ENCODE measurements at places on chromosomes 13 and 19.

- H3K27ac ChIP-seq: no peak overlapping the region
- H3K4me1 ChIP-seq: no peaks in the 10 kb centered on the region
- no peaks in the 10 kb centered on the region for H3K27me3 ChIP-seq
- no peak for DNase-seq
- no peaks in the 10 kb centered on the region for H3K36me3 ChIP-seq
These were observed 6.7 kb downstream of the CEACAM4 start for GRCh38 chr19:41620171-41620570.

DNA sequence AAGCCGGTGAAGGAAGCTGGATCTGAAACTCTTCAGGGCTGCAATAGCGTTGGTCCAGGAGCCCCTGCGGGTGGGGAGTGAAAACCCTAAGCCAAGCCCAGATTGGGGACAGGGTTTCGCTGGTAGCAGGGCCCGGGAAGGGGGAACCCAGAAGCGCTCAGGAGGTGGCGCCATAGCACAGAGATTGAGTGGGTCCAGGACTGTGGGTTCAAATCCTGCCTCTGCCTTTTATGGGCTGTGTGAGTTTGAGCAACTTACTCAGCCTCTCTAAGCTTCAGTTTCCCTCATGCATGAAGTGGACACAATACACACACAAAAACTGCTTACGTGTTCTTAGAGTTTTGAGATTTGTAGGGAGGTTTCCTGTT is 8.3 kb upstream of the SYCN start:
- peak; percentile 88 for DNase-seq
- no peaks in the 10 kb centered on the region for H3K36me3 ChIP-seq
- H3K4me1 ChIP-seq: no peaks in the 10 kb centered on the region

DNA sequence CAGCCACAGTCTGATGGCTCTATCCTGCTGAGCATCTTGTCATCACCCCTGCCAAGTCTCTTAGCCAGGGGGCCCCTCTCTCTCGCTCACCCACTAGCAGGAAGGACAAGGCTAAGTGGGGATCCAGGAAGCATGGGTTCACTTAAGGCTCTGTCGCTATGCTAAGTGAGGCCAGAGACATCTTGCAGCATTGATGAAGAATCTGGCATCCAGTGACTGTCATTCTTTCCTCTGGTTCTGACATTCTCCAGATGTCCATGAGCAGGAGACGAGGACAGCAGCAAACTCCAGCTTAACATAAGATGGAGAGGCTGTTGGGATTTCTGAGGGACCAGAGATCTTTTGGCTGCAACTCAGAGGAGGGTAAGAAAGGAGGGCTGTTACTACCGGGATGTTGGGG is 230.2 kb downstream of the TSHZ3 start:
- no peak for DNase-seq
- no peaks in the 10 kb centered on the region for H3K4me1 ChIP-seq
- H3K27ac ChIP-seq: no peak overlapping the region

- H3K36me3 ChIP-seq: peaks cover 13% of the 10 kb centered on the region
- H3K27ac ChIP-seq: no peak overlapping the region
- H3K27me3 ChIP-seq: peaks cover 9% of the 10 kb centered on the region
- no peaks in the 10 kb centered on the region for H3K4me1 ChIP-seq
These were observed 7.0 kb downstream of the DCAF15 start for GRCh38 chr19:13959141-13959961.

DNA sequence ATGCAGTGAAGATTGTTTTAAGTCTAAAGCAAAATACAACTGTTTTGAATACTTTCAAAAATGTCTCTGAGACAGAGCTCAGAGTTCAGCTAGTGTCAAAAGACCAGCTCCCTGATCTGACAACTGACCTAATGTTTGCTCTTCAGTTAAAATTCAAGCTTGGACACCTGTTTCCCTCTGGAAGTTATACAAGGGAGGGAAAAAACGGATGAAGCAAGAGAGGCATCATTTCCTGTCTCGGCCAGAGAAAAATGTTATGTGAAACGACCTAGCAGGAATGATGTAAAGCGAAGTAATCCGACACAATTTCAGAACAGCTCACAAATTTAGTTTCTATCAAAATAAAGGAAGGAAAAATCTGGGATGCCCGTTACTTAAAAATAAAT is 59.4 kb downstream of the ZAR1L start:
- no peaks in the 10 kb centered on the region for H3K4me1 ChIP-seq
- H3K36me3 ChIP-seq: no peaks in the 10 kb centered on the region
- no peak overlapping the region for H3K4me3 ChIP-seq
- no peaks in the 10 kb centered on the region for H3K27me3 ChIP-seq
- H3K27ac ChIP-seq: no peak overlapping the region

DNA sequence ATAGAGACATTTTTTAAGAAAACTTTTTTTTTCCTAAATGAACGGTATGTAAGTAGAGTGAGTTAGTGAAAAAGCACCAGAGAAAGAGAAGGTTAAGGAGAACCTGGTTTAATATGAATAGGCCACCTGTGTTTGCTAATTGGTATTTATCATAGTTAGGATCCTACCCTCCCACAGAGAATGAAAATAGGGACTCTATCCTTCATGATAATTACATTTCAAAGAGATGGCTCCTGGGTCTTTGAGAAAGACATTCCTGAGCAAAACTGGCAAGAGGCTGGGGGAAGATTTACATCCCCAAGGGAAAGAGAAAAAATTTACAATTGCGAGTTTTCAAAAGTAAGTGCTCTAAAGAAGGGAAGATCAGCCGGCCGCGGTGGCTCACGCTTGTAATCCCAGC is 1284.5 kb downstream of the SLITRK1 start:
- H3K4me1 ChIP-seq: 0 out of 2 replicates have a peak, but pooled peaks cover 3% of the 10 kb centered on the region
- H3K27ac ChIP-seq: no peak overlapping the region
- no peak overlapping the region for H3K4me3 ChIP-seq
- peaks cover 85% of the 10 kb centered on the region for H3K27me3 ChIP-seq
- DNase-seq: peak; percentile 77

- no peak overlapping the region for H3K27ac ChIP-seq
- H3K27me3 ChIP-seq: no peaks in the 10 kb centered on the region
- H3K4me1 ChIP-seq: no peaks in the 10 kb centered on the region
These were observed 336.5 kb downstream of the FOXO1 start for GRCh38 chr13:40329781-40330485.

GRCh38 chr13:40665126-40666044 is 1.1 kb downstream of the FOXO1 start:
- no peak overlapping the region for H3K27ac ChIP-seq
- DNase-seq: peak; percentile 47
- H3K27me3 ChIP-seq: no peaks in the 10 kb centered on the region
- H3K4me1 ChIP-seq: peaks cover 54% of the 10 kb centered on the region
- no peaks in the 10 kb centered on the region for H3K36me3 ChIP-seq

- H3K27ac ChIP-seq: no peak overlapping the region
- no peaks in the 10 kb centered on the region for H3K4me1 ChIP-seq
- no peak overlapping the region for H3K4me3 ChIP-seq
- H3K36me3 ChIP-seq: no peaks in the 10 kb centered on the region
- no peak for DNase-seq
These were observed 213.9 kb upstream of the SERP2 start for GRCh38 chr13:44159633-44160279.

- DNase-seq: peak; percentile 39
- H3K27me3 ChIP-seq: no peaks in the 10 kb centered on the region
- H3K27ac ChIP-seq: no peak overlapping the region
- peaks cover 12% of the 10 kb centered on the region for H3K4me1 ChIP-seq
These were observed 331.8 kb upstream of the KLF12 start for GRCh38 chr13:74466020-74466419.

GRCh38 chr19:30064348-30064699 is 122.3 kb downstream of the URI1 start:
- H3K36me3 ChIP-seq: no peaks in the 10 kb centered on the region
- no peak for DNase-seq
- H3K4me3 ChIP-seq: no peak overlapping the region
- no peaks in the 10 kb centered on the region for H3K4me1 ChIP-seq
- H3K27ac ChIP-seq: no peak overlapping the region

- no peaks in the 10 kb centered on the region for H3K4me1 ChIP-seq
- no peak overlapping the region for H3K4me3 ChIP-seq
- no peak overlapping the region for H3K27ac ChIP-seq
- H3K36me3 ChIP-seq: no peaks in the 10 kb centered on the region
These were observed 2139.9 kb downstream of the PCDH9 start for GRCh38 chr13:65090186-65090585.

DNA sequence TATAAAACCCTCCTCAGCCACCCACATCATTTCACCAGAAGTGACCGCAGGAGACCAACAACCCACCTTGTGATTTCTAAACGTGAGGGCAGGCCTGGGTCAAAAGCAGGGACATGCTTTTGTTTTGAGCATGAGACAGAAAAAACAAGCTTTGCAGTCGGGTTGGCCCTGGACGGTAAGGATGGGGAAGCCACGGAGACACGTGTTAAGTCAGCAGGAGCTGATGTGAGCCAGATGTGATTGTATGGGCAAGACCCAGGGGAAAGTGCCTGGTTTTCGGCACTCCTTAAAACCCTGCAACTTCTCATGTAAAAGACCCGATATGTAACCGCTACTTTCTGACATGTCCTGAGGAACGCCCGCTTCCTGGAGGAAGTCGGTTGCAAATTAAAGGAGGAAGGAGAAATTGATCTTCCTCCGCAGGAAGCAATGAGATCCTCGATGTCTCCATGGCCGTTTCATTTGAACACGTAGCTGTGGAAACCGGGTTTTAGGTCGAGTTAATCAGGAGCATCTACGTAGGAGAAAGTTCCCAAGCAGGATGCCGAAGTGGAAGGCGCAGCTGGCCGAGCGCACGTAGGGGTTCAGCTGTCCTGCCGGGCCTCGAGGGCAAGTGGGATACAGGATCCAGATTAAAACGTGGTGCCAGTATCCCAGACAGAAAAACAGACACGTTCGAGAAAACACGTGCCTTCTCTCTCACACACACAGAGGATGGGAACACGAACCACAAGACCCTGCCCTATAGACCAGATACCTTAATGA is 40.5 kb upstream of the POMP start:
- no peaks in the 10 kb centered on the region for H3K4me1 ChIP-seq
- no peak overlapping the region for H3K4me3 ChIP-seq
- no peaks in the 10 kb centered on the region for H3K36me3 ChIP-seq

- no peak overlapping the region for H3K27ac ChIP-seq
- peaks cover 8% of the 10 kb centered on the region for H3K27me3 ChIP-seq
- peaks cover 3% of the 10 kb centered on the region for H3K4me1 ChIP-seq
- no peak overlapping the region for H3K4me3 ChIP-seq
- no peaks in the 10 kb centered on the region for H3K36me3 ChIP-seq
- DNase-seq: no peak
These were observed 19.6 kb upstream of the FAM124A start for GRCh38 chr13:51202477-51203046.

DNA sequence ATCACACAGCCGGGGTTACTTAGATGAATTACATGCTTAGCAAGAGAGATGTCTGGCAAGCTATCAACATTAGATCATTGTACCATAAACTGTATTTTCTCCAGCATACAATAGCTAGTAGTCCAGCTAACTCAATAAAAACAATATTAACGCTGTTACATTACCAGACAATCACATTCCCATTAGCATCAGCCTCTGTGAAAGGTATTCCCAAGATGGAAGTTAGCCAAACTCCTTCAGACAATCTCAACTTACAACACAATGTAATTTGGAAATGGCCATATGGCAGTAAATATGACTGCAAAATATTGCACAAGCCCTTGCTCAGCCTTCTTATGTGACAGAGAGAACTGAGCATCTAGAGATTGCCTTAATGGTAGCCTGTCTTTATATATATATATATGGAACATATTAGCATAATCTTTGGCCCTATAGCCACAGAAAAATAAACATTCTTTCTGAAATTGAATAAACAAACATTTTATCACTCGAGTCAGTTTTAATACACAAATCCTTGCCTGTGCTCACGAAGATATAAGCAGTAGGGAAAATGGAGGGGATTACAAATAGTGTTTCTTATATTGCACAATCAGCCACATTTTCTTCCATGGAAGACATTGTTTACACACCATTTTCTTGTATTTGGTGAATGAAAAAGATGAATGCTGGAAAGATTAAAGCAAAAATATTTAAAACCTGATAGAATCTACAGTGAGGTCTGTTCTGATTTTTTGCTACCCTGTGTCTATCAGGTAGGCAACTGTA is 1060.5 kb downstream of the DIAPH3 start:
- no peak overlapping the region for H3K4me3 ChIP-seq
- H3K4me1 ChIP-seq: no peaks in the 10 kb centered on the region
- H3K27me3 ChIP-seq: no peaks in the 10 kb centered on the region
- no peaks in the 10 kb centered on the region for H3K36me3 ChIP-seq
- H3K27ac ChIP-seq: no peak overlapping the region

DNA sequence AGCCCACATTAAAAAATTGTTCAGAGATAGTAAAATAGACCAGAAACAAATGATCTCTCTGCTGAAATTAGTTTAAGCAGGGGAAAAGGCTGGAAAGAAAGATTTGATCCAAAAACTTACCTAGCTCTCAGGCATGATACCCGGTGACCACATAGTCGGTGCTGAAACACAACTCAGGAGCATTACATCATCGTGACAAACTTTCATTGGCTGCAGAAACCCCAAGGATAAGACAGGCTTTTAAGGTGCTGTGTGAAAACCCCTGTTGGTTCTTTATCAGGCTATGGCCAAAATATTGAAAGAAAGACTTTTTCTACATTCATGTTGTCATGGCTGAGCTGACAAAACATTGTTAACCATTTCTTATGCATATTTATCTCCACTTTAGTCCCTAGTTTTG is 171.7 kb upstream of the KLF12 start:
- H3K36me3 ChIP-seq: no peaks in the 10 kb centered on the region
- H3K4me1 ChIP-seq: peaks cover 14% of the 10 kb centered on the region
- DNase-seq: peak; percentile 71
- no peak overlapping the region for H3K4me3 ChIP-seq
- no peak overlapping the region for H3K27ac ChIP-seq
- H3K27me3 ChIP-seq: no peaks in the 10 kb centered on the region

All from GM23338 (cell line).